ENCODE measurements at places on chromosomes 5 and 9.

DNA sequence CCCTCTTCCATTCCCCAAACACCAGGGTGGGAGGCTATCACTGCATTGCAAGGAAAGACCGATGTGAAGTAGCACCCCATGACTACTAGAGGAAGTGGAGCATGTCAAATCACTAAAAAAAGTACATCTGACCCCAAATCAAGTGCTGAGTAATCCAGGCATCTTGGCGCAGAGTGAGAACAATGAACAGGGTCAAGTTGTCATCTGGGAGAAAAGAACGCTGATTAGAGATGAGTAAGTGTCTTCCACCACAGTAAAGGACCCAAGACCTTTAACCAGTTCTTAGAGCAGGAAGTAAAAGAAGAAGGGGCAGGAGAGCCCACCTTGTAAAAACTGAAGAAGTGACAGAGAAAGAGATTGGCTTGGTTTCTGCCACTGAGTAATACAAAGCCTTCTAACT is 75.0 kb upstream of the RAD23B start:
- peak; percentile 88 for DNase-seq

DNA sequence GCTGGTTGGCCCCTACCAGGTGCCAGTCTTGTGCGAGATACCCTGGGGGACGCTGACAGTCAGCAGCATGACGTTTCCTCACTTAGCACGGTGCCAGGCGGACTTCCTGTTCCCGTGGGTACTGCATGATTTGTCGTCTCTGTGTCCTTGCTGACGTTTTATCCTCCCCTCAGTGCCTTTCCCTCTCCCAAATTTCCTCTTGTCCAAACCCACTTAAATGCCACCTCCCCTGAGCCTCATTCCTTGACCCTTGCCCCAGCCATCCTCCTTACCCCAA is 60.6 kb upstream of the SAP30L start:
- no peak for DNase-seq

DNA sequence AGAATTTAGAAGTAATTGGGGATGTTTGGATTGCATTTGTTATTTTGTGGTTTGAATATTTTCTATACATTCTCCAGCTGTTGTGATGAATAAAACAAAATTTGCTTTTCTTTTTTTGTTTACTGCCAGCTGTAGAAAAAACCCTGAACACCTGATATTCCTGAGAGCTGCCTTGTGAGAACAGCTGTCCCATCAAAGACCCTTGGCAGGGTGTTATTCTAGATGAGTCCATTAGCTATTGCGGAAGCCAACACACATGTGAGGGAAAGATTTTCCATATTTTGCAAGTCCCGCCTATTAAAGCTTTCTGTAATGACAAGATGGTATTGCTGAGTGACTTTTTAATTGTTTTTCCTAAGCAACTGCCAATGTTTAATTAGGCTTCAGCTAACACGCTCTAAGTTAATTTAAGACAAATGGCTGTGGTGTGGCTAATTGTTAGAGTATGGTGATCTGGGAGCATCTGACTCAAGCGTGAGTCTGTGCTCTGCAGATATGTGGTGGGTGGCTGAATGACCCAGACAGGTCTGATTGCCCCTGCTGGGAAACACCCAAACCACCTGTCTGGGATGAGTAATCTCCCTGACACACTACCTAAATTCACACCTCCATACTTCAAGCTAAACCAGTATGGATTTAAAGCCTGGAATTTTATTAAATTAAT is 86.5 kb upstream of the PRLR start:
- DNase-seq: peak; percentile 51

GRCh38 chr5:74934949-74935751 is 69.0 kb upstream of the FAM169A start:
- peak; percentile 75 for DNase-seq

- DNase-seq: no peak
Measured at GRCh38 chr5:35543408-35543807, 74.3 kb upstream of the SPEF2 start.

- no peak for DNase-seq
Measured at GRCh38 chr5:113172231-113172826, 195.7 kb downstream of the DCP2 start.

- peak; percentile 79 for DNase-seq
Measured at GRCh38 chr5:78483809-78484521, 123.5 kb downstream of the SCAMP1 start.

- DNase-seq: peak; percentile 98
Measured at GRCh38 chr5:39755986-39756385, 331.2 kb upstream of the DAB2 start.

GRCh38 chr5:136190091-136190720 is 2.8 kb downstream of the SMIM32 start:
- DNase-seq: no peak

GRCh38 chr9:4796988-4797853 is 4.5 kb downstream of the RCL1 start:
- DNase-seq: peak; percentile 55

Measured in fibroblast of mammary gland (primary cell).